ENCODE measurements at places on chromosomes 7 and 10.

DNA sequence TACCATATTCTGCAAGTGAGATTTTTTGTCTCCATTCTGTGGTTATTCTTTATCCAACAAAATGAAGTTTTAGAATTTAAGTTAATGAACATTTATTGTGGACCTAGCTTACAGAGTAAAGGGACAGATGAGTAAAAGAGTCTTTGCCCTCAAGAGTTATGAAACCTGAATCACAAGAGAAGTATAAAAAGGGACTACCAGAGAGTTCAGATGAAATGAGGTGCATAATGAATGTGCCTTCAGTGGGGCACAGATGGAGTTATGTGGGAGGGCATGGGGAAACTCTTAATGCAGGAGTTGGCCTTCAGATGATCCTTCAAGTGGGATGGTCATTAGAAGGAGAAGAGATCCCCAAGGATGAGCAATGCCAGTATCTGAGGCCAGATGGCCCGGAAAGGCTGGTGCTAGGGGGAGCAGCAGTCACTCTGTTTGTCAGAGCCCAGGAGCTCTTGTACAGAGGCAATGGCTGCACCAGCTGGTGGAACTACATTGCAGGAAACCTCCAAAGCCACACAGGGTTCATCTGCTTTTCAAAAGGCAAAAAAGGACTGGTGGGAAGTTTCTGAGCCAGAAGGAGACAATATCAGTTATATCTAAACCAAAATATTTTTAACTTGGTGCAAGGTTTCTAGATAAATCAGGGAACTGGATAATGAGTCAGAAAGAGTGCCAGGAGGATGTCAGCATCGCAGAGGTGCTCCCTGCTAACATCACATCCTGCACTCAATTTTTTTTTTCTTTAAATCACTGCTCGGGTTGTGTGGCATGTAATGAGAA, 162.0 kb downstream of the KLF6 start:
- no peak for DNase-seq

- peak; percentile 73 for DNase-seq
These were observed 2.2 kb downstream of the MAP3K8 start for GRCh38 chr10:30436191-30436611.

- no peak for DNase-seq
These were observed 13.6 kb upstream of the LIPM start for GRCh38 chr10:88788924-88789323.

DNA sequence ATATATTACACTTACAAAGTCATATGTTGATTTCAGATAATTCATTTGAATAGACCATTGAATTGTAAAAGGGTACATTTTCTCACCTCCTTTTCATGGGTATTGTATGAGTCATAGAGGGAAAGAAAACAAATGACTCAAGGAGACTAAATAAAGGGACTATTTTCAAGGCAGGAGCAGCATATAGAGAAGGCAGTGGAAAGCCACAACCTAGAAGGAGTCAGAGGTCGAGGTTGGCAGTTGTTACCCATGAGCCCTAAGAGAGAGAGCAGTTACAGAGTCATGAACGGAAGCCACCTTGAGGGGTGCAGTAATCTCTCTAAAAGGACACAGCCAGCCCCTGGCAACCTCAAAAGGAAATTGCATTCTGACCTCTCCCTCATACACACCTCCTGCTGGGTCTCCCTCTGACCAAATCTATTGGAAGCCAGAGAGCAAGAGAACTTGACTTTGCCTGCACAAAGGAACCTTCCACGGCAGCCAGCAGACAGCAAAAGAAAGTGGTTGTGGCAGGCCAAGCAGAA, 137.9 kb downstream of the GRM8 start:
- no peak for DNase-seq

- DNase-seq, result peak; percentile 73
These were observed 485 bp downstream of the ALOX5 start for GRCh38 chr10:45374350-45375052.

- no peak for DNase-seq
These were observed 39.9 kb upstream of the MKI67 start for GRCh38 chr10:128166151-128166550.

- no peak for DNase-seq
These were observed 3.5 kb downstream of the DENND11 start for GRCh38 chr7:141698247-141699015.

DNA sequence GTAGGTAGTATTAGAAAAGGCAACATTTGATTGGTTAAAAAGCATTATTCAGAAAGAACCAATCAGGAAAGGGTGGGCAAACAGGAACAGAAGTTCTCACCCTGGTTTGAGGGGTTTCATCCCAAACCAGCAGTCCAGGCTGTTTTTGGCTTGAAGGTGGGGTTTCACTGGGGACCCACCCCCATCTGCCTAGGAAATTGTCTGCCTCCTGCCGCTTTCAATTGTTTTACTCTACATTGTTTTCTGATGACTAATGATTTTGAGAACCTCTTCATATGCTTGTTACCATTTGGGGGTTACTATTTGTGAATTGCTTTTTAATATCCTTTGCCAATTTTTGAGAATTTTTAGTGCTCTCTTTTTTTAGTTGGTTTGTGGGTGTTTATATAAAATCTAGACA, 3.3 kb upstream of the PCBD1 start:
- DNase-seq, result no peak

DNA sequence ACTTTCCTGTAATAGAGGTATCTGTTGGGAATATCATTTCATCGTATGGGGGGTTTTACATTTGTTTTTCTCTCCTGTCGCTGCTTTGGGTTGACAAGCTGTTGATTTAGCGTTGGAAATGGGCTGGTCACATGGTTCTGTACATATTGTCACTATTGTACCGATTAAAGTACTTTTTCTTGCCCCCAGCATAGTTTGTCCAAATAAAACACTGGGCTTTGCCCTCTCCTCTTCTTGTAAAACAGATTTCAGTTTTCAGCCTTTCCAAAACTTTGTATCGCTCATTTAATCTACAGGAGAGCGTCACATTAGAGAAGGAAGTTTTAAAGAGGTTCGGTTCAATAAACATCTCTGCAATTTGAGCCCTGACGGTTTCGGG, 4.0 kb downstream of the BMI1 start:
- peak; percentile 27 for DNase-seq

DNA sequence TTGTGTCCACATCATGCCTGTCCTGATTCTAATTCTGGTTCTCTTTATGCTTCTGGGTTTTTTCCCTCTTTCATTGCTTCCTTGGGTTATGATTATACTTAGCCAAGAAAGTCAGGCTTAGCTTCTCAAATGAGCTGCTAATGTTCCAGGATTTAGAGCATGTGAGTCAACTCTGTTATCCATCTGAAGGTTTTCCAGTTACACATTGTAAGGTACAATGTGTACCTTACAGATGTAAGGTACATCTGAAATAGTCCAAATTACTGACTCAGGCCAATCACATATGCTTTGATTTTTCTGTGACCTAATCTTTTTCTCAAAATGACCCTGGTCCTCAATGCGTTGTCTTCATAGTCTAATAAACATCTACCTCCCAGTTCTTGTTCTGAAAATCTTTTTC, 13.3 kb upstream of the MIOS start:
- DNase-seq, result no peak

GRCh38 chr10:24206334-24206733, 2.6 kb upstream of the KIAA1217 start:
- DNase-seq, result no peak

DNA sequence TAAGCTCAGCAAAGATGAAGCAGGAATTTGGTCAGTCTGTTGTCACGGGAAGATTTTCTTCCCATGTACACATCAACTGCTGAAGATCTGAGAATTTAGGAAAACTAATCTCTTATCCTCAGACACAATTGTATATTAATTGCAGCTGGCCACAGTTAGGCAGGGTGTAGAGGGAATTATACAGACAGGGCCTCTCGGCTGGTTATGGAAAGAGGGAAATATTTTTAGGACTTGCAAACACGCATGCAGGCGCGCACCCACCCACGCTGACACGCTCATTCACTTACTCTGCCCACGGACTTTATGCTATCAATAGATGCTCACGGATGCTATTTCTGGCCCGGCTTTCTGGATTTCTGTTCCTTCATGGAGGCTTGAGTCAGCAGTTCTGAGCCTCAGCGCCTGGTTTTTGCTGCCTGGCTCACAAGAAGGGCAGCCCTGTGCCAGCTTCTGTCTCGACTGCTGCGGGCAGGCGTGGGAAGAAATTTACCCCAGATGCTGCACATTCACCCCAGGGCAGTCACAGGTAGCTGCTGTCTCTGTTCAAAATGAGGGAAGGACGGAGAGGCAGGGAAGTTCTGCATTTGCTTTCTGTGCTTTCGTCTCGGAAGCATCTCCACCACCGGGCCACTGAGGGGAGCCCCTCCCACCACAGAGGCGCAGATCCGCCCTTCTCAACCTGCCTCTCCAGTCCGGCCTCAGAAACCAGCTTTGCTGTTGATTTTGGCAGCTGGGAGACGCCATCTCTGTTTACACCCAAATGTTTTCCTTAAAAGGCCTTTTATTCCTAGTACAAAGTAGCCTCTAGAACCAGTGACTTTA, 116.3 kb upstream of the BTBD16 start:
- no peak for DNase-seq

GRCh38 chr10:131075218-131075770, 236.2 kb downstream of the TCERG1L start:
- no peak for DNase-seq

DNA sequence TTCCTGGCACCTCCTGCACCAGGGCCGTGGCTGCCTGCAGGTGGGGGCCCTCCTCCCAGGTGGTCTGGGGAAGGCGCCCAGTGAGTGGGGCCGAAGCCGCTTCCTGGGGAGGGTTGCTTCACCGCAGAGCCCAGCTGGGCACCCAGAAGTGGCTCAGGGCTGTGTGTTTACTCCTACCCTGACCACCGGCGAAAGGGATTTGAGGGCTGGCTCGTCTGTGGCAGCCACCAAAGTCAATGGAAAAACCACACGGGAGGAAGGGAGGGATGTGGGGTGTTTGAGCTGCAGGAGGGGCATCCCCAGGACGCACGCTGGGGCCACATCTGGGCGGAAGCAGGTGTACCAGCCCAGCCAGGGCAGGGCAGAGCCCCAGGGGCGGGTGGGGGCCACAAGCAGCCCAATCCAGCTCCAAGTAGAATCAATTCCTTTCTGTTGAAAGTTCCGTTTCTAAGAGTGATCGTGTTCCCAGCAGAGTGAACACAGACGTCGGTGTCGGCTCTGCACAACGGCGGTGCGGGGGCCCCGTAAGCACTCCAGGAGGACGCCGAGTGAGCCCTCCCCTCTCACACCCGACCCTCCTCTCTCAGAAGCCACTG, 69.9 kb downstream of the FOXL3 start:
- no peak for DNase-seq

DNA sequence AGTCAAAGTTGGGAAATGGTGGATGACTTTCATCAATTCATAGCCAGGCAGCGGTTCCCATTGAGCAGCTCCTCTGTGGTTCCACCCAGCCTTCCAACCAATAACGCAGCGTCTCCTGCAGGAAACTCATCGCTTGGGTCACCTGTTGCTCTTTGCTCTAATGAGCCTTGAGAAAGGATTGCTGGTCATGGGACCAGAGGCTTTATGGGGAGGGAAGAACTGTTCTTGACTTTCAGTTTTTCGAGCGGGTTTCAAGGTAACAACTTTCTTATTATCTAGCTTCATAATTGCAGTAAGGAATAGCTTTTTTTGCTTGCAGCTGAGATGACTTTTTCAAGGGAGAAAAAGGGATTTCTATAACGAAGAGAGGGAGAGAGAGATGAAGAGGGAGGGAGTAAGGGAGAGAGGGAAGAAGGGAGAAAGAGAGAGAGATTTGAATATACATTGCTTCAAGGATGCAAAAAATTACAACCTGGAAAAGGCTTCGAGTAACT, 405 bp upstream of the ENTPD1 start:
- peak; percentile 30 for DNase-seq

GRCh38 chr10:52221923-52222322, 92.2 kb upstream of the DKK1 start:
- DNase-seq, result no peak

DNA sequence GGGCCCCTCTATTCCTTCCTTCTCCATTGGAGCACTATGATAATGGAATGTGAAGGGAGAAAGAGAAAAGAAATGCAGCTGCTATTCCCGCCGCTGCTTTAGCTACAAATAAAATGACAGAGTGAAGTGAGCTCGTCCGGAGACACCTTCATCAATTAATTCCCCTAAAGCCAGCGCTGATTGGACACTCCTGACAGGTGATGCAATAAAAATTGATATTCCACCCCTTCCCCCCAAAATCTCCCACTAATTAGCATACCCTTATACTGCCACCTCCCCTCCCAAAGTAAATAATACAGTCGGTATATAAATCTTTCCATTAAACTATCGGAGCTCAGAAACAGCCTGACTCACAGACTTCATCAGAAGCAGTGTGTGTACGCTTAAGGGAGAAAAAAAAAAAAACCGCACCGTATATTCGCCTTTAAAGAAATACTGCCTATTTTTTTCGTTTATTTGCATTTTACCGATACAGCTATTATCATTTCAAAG, 7.3 kb downstream of the SKIDA1 start:
- DNase-seq, result no peak

DNA sequence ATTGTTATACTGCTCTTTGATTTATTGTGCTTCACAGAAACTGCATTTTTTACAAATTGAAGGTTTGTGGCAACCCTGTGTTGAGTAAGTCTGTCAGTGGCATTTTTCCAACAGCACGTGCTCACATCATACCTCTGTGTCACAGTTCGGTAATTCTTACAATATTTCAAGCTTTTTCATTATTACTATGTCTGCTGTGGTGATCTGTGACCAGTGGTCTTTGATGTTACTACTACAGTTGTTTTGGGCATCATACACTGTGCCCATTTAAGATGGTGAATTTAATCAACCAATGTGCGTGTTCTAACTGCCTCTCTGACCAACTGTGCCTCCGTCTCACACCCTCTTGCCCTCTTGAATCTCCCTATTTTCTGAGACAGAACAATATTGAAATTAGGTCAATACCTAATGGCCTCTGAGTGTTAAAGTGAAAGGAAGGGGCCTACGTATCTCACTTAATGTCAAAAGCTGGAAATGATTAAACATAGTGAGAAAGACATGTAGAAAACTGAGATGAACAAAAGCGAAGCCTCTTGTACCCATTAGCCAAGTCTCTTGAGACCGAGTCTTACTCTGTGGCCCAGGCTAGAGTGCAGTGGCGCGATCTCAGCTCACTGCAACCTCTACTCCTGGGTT, 20.2 kb upstream of the ASL start:
- DNase-seq, result no peak

DNA sequence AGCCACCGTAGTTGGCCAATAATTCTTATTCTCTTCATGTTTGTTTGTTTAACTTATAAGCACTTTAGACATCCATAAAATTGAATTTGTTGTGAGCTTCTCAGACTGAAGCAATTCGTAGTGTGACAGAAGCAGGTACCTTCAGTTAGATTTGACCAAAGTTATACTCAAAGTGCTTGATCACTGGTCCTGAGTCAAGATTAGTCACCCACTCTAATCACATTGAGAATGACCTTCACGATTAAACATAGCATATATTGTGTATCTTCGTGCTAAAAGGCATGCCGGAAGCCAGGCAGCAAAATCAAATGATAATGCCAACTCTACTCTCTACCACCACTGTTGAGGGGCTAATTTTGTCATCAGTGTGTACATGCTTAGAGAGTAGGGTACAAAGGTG, 763.7 kb upstream of the MBL2 start:
- DNase-seq, result no peak

GRCh38 chr10:49776851-49777250, 14.7 kb upstream of the OGDHL start:
- DNase-seq, result no peak

GRCh38 chr10:48505394-48506112, 99.3 kb downstream of the ARHGAP22 start:
- peak; percentile 24 for DNase-seq
